ENCODE measurements at places on chromosomes 1 and 21.

DNA sequence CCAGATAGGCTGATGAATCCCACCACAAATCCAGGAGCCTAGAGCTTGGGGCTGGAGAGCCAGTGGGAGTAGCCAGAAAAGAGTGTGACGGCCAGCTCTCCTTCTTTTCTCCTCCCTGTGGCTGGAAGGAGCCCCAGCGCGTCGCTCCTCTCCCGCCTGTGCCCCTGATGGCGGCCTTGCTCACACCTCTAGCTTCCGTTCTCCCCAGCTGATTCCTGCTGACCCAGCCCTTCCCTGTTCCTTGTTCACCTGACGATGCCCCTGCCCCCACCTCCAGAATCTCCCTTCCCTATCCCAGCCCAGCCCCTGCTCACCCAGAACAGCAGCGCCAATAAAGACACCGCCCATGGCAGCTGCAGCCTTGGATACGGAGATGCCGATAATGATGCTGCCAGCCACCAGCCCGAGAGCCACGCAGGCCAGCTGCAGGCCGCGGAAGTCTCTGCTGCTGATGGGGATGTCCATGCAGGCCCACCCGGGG, 656 bp downstream of the KNCN start:
- DNase-seq: no peak
- H3K4me1 ChIP-seq: no peaks in the 10 kb centered on the region
- H3K27me3 ChIP-seq: peaks cover 13% of the 10 kb centered on the region
- no peaks in the 10 kb centered on the region for H3K36me3 ChIP-seq
- no peak overlapping the region for H3K27ac ChIP-seq
- H3K4me3 ChIP-seq: no peak overlapping the region

DNA sequence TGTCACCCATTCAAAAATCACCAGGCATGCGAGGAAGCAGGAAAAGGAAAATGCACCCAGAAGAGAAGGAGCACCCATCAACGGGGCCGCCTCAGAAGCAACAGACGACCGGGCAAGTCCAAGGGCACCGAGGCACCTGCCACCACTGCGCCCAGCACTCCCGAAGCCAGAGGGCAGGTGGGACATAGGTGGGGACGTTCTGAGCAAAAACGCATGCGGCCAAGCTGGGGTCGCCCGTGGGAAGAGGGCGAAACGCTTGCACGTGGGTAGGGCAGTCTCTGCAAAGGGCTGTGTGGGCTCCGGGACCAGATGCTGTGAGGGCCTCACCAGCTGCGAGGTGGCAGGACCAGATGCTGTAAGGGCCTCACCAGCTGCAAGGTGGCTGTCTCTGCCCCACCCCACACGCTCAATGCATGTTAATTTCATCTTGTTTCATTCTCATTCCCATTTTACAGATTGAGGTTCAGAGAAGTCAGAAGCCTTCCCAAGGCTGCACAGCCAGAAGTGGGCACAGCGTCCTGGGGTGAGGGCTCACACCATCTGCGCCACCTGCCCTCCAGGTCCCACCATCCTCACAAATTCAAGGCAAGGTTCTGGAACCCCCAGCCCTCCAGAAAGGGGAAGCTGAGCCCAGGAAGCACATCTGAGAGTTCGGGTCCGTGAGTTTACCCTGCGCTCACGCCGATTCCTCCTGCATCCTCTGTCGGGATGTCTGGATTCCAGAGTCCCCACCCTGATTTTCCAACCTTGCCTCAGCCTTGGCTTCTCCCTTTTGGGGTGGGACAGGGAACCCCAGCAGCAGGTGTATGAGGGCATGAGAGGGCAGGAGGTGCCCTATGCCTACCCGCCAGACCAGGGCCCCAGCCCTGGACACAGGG, 8.2 kb upstream of the SAMD11 start:
- no peak overlapping the region for H3K4me3 ChIP-seq
- no peak overlapping the region for H3K27ac ChIP-seq
- peaks cover 32% of the 10 kb centered on the region for H3K27me3 ChIP-seq
- peaks cover 3% of the 10 kb centered on the region for H3K4me1 ChIP-seq
- H3K36me3 ChIP-seq: no peaks in the 10 kb centered on the region

DNA sequence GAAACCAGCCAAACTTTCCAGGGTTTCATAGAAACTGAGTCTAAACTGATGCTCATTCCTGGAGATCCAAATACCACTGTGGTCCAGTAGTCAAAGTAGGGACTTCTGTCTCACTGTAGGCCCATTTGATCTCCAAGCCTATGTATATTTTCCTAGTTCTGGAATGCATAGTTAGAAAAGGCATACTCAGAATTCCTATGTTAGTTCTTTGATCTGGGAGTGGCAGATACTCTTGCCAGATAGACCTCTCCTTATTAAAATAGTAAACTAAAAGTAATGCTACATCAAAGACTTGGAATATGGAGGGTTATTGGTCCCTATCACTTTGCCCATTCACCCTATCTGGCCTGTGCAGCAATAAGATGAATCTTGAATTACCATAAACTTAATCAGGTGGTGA, 10.4 kb upstream of the SGIP1 start:
- no peaks in the 10 kb centered on the region for H3K27me3 ChIP-seq
- DNase-seq: no peak
- H3K36me3 ChIP-seq: no peaks in the 10 kb centered on the region
- H3K27ac ChIP-seq: no peak overlapping the region

DNA sequence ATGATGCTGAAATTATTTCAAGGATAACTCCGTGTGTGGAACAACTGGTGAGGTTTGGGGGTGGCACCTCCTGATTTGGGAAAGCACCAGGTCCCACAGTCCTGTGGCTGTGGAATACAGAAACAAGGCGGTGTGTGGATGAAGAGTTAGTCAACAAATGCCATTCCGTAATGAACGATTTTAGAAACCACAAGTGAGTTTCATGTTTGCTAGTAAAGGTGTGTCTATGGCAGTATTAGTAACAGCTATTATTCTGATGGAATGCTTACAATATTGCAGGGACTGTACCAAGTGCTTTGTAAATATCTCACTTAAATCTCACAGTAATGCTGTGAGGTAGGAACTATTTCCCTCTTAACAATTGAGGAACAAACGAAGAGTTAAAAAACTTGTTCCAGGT, 53.8 kb downstream of the B3GALNT2 start:
- no peaks in the 10 kb centered on the region for H3K4me1 ChIP-seq
- DNase-seq: no peak
- no peaks in the 10 kb centered on the region for H3K27me3 ChIP-seq
- no peak overlapping the region for H3K4me3 ChIP-seq
- no peak overlapping the region for H3K27ac ChIP-seq

- peaks cover 27% of the 10 kb centered on the region for H3K4me1 ChIP-seq
- no peak overlapping the region for H3K4me3 ChIP-seq
- H3K27ac ChIP-seq: no peak overlapping the region
- H3K36me3 ChIP-seq: no peaks in the 10 kb centered on the region
- peak; percentile 91 for DNase-seq
These were observed 42.8 kb upstream of the DMBX1 start for GRCh38 chr1:46446646-46447498.

DNA sequence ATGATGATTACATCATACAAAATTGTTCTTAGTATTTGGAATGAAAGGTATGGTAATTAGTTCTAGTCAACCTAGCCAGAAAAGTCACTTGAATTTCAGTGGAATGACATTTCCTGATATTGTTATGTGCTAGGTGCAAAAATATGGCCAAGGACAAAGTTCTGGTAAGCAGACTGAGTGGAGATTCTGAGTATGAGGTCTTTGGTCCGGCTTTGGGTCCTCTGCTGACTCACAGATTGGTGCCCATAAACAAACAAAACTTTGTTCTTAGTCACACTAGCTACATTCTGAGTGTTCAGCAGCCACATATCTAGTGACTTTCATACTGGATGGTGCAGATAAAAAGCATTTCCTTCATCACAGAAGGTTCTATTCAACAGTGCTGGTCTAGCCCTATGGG, 206.1 kb downstream of the ZNF648 start:
- no peaks in the 10 kb centered on the region for H3K36me3 ChIP-seq
- H3K4me1 ChIP-seq: no peaks in the 10 kb centered on the region
- DNase-seq: no peak
- H3K27me3 ChIP-seq: peaks cover 12% of the 10 kb centered on the region
- no peak overlapping the region for H3K4me3 ChIP-seq

All from activated naive CD4-positive, alpha-beta T cell treated with anti-CD3 and anti-CD28 coated beads for 36 hours (primary cell).